Activated naive CD4-positive, alpha-beta T cell treated with anti-CD3 and anti-CD28 coated beads for 36 hours (primary cell): ENCODE measurements at places on chromosomes 2 and 18.

DNA sequence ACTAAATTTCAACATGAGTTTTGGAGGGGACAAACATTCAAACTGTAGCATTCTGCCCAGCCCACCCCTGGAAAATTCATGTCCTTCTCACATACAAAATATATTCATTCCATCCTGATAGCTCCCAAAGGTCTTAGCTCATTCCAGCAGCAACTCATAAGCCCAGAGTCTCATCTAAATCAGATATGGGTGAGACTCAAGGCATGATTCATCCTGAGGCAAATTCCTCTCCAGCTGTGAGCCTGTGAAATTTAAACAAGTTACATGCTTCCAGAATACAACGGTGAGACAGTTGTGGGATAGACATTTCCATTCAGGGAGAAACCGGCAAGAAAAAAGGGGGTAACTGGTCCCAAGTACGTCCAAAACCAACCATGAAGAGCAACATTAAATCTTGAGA, 43.5 kb upstream of the FAHD2A start:
- H3K36me3 ChIP-seq: no peaks in the 10 kb centered on the region
- no peak overlapping the region for H3K27ac ChIP-seq
- DNase-seq: no peak
- H3K4me3 ChIP-seq: no peak overlapping the region
- peaks cover 2% of the 10 kb centered on the region for H3K27me3 ChIP-seq

DNA sequence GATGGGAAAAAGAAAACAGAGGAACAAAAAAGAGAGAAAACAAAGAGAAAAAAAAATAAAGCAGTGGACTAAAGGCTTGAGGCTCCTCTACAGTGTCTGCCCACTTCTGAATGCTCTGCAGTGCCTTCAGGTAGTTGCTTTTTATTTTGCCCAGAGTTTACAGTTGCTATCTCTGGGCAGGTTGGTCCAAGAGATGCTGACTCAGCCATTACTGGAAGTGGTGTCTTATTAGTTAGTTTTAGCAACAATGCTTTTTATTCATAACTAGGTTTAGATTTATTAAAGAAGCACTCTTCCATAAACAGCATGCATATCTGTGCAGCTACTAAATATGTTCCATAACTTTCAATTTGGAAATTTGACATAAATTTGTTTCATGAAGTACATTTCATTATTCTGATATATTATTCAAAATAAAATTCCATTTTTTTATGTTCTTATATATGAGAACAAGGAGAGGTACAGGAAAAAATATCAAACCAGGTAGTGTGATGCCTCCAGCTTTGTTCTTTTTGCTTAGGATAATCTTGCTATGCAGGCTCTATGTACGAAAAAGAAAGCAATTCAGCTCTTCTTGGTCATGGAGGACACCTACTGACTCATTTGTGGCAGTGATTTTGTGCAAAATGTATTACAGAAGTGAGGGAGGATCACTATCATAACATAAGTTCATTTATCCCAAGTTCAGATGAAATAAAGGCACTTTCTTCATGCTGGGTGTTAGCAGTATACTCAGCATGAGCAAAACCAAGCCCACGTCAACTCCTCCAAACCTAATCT, 69.5 kb downstream of the RPIA start:
- no peak overlapping the region for H3K4me3 ChIP-seq
- H3K27ac ChIP-seq: no peak overlapping the region
- H3K36me3 ChIP-seq: peaks cover 30% of the 10 kb centered on the region

DNA sequence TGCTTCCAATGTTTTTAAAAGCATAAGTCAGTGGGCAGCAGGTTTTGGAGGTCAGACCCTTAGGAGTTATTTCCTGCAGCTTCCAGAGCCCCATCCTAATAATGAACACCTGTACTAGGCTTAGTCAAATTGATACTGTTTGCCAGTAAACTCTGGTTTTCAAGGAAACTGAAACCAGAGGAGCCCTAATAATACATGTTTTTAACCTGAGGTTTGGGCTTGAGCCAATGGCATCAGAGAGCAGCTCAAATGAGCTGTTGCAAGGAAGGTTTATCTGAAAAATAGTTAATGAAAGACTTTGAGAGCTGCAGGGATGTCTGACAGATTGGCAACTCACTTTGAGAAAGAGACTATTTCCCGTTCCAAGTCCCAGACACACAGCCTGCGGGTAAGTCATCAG, 54.6 kb downstream of the DCC start:
- H3K27me3 ChIP-seq: no peaks in the 10 kb centered on the region
- no peak for DNase-seq
- no peaks in the 10 kb centered on the region for H3K36me3 ChIP-seq
- no peak overlapping the region for H3K4me3 ChIP-seq

- peak overlapping the region; percentile 32 for H3K4me3 ChIP-seq
- H3K27ac ChIP-seq: peak overlapping the region; percentile 92
- H3K27me3 ChIP-seq: no peaks in the 10 kb centered on the region
- DNase-seq: peak; percentile 96
- H3K36me3 ChIP-seq: peaks cover 17% of the 10 kb centered on the region
- H3K4me1 ChIP-seq: peaks cover 38% of the 10 kb centered on the region
These were observed 17.5 kb downstream of the METTL8 start for GRCh38 chr2:171416009-171416926.
